ENCODE measurements at places on chromosomes 4 and X.

DNA sequence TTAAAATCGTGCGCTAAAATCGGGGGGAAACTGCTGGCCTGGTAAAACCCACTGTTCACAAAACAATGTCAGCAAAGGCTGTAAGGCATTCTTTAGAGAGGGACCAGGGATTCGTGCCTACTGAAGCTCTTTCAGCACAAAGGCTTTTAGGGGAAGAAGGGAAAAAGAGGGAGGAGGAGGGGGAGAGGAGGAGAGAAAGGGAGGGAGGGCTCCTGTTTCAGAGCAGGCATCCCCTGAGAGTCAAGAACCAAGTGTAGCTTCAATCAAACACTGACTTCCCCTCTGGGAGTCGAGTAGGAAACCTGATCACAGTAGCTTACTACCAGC, 9.5 kb downstream of the BCOR start:
- DNase-seq, result no peak

DNA sequence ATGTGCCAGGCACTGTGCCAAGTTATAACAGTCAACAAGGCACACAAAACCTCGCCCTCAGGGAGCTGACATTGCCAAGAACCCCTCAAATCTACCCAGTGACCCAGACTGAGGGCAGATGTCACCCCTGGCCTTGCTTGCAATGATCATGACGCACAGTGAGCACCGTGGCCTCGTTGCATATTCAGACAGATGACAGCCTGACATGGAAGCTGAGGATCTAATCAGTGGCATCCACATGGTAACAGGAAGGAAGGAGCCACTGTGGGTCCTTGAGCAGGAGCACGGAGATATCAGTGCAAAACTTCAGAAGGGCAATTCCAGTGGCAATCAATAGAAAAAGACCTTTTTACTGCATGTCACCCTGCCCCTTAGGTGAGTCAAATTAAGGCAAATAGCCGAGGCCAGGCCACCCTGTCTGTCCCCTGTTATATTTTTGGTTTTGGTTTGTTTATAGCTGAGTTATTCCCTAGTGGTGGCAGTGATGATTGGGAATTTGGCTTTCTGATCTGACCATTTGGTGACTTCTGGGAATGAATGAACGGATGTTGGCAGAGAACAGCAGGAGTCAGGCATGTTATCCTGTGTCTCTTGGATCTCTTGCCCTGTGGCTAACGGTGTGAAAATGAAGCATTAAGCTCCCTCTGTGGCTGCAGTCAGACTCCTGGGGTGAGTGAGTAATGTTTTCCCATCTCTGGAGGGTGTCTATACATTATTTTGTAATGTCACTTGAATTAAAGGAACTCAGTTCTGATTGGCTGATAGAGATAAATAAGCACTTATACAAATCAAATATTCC, 20.4 kb downstream of the WDR13 start:
- DNase-seq, result no peak

GRCh38 chrX:68571292-68571609, 72.4 kb downstream of the YIPF6 start:
- DNase-seq, result no peak

- DNase-seq, result no peak
Measured at GRCh38 chr4:118282692-118283091, 70.1 kb downstream of the PRSS12 start.

DNA sequence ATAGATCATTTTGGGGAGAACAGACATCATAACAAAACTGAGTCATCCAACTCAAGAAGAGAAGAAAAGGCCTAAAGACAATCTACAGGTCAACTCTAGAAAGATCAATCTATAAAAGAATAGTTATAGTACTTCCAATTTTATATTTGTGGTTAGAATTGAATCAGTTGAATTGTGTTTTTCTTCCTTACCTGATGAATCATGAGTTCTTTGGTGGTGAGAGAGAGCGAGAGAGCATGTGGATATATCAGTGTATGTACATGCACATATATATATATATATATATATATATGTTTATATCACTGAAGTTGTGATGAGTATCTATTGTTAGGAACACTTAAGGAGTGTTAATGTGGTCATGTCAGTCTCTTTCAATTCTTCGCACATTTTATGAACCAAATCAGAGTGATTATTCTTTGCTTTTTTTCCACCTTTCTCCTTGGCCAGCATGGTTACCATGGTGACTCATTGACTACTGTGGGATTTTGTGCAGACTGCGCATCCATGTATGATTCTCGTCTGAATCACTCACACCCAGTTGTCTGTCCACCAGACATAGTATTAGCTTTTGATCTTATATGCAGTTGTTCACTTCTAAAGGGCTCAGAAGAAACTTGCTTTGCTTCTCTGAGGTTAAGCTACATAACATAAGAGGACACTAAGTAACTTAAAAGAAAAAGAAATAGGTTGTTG, 90.4 kb upstream of the RAB40AL start:
- no peak for DNase-seq

- DNase-seq, result no peak
Measured at GRCh38 chr4:929096-929765, 2.9 kb downstream of the GAK start.

- DNase-seq, result no peak
Measured at GRCh38 chr4:36111172-36111571, 133.1 kb downstream of the ARAP2 start.

- DNase-seq, result no peak
Measured at GRCh38 chrX:103663981-103664762, 22.3 kb downstream of the MORF4L2 start.

GRCh38 chrX:70755850-70756249, 152.7 kb downstream of the TEX11 start:
- peak; percentile 63 for DNase-seq

DNA sequence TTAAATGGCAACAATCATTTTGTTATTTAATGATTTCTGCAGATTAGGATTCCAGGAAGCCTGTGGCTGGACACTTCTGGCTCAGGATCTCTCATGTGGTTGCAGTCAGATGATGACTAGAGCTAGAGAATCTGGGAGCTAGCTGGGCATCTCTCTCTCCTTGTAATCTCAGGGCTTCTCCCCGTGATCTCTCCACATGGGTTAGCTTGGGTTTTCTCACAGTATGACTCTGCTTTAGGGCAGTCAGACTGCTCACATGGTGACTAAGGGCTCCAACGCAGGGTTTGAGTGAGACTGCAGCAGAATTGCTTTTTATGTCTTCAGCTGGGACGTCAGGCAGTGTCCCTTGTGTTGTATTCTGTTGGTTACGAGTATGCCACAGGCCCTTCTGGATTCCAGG, 361.4 kb downstream of the CBLL2 start:
- DNase-seq, result no peak

GRCh38 chrX:151515237-151515636, 48.2 kb upstream of the PASD1 start:
- DNase-seq, result no peak

DNA sequence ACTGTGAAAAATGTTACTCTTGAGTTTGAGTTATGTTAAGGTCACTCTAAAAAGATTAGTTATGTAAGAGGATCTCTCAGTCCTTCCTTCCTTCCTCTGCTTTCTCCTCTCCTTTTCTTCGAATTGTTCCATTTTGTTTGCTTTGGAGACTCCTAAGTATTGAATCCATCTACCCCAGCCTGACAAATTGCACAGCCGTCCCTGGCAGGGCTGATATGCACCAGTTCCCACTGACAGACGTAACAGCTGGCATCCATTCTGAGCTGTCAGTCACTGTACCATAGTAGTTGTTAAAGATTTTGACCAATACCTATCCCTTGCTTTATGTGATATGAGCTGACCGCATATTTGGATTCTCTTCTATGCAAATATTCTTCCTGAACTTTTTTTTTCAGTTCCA, 210.7 kb upstream of the IGFBP7 start:
- no peak for DNase-seq

GRCh38 chr4:89640620-89641366, 196.2 kb downstream of the SNCA start:
- no peak for DNase-seq

DNA sequence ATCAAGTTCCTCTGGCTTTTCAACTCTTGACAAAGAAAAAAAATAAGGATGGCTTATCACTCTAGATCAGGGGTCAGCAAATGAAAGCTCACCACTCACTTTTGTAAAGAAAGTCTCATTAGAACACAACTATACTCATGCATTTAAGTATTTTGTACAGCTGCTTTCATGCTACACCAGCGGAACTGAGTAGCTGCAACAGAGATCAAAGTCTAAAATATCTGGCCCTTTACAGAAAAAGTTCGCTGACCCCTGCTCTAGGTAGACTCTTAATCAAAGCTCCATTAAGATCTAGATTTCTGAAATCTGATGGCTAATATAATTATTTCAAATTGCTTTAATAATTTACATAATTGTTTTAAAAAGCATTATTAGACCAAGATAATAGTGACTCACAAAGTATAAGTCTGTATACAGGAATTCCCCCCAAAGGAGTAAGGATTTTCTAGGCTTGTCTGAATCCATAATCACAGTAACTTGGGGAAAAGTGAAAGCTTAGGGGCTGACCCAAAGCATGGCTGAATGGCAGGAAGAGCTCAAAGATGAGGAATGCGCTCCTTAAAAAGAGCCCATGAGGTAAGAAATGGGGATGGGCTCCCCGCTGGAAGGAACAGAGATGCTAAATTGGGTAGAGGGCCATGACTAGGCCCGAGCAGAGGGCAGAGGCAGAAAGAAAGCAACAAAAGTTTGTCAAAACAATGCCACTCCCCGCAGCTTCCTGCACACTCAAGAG, 140.3 kb downstream of the SH3KBP1 start:
- DNase-seq, result no peak

- no peak for DNase-seq
Measured at GRCh38 chr4:123651066-123651465, 254.5 kb downstream of the SPRY1 start.

DNA sequence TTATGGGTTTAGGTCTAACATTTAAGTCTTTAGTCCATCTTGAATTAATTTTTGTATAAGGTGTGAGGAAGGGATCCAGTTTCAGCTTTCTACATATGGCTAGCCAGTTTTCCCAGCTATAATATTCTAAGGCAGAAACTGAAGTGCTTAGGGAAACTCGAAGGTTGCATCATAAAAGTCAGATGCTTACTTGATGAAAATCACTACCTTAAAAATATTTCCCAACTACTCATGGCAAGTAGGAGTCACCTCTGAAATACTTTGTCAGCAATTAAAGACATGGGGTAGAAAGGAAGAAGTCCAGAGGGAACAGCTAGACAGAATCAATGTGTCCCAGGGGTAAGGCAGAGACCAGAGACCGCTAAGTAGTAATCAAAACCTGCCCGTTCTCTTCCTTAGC, 6.3 kb upstream of the AP1S2 start:
- DNase-seq, result no peak

GRCh38 chr4:176001151-176002006, 64.3 kb upstream of the WDR17 start:
- no peak for DNase-seq

- no peak for DNase-seq
Measured at GRCh38 chr4:4800646-4801408, 58.6 kb upstream of the MSX1 start.

DNA sequence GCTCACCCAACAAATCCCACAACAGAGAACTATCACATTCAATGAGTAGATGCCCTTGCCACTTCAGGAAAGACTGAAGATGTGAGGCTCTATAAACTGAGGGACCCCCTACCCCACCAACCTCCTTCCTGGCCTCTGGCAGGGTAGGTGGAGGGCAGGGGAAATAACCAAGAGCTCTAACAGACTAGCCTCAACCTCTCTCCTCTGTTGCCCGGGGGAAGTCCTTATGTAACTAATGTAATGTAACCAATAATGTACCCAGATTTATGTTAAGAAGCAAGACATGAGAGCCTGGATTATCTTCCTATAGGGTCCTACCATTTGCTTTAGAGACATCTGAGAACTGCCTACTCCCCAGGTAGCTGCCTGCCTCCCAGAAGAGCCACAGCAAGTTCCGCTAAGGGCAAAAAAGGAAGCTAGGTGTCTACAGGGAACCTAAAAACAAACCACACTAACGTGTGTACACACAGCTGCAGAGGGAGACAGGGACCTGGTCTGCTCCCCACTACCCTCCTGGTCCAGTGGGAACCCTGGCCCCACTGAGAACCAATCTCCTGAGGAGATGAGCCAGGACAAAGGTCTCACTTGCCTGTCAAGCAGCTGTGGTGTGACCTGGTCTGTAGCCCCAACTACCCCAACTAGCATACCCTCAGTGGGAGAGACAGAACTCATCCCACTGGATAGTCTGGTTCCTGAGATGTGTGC, 17.7 kb downstream of the OTUD5 start:
- peak; percentile 49 for DNase-seq

- no peak for DNase-seq
Measured at GRCh38 chr4:110211007-110211769, 12.8 kb upstream of the ELOVL6 start.

DNA sequence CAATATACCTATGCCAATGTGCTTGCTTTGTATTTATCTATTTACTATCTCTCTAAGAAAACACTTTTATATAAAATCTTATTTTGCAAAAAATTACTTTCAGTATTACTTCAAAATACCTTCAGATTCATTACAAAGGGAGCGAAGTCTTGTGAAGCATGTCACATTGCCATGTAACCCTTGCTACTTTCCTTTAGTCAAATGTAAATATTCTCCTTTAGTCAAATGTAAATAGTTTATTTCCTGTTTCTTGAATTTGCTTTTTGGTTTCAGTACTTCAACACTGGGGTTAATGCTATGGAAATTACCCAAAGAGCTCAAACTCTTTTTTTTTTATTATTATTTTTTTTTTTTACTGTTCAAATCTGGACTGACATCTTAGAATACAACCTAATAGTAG, 383.3 kb downstream of the GRXCR1 start:
- no peak for DNase-seq

DNA sequence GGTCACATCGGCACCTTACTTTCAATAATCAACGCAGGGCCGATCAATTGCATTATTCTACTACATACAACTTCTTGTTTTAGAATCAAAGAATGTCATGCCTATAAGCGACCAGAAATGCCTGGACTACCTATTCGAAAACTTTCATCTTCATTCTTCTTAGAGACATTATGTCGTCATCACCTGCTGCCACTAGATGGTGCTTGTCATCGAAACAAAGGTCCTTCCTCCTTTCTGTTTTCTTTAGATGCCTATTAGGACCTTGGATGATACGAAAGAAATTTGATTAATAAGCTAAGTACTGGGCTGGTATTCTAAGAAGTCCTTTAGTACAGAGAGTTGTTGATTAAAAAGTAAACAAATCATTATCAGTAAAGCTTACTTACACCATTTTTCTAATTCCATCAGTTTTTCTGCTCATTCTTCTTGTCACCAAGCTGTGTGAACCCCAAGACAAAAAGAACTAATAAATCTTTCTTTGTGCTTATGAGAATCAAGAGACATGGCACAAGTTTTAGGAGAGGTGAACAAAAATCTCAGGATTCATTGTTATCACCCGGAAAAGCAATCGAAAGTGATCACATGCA, 154.5 kb upstream of the SLC4A4 start:
- peak; percentile 31 for DNase-seq

DNA sequence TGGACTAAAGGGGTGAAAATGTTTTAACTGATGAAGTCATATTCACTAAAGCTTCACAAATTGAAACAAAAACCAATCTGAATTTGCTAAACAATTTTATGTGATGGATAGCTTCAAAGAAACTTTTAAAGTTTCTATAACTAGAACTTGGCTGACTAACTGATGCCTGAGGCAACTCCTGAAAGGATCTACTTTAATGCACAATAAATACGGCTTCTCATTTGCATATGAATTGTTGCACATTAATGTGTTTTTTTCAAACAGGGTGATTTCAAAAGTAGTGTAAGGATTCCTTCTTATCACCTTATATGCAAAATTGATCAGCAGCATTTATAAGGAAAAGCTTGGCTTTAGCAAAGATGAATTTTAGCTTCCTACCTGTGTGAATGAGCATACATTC, 58.4 kb upstream of the ATOH1 start:
- no peak for DNase-seq

Data from activated T-cell treated with anti-CD3 and anti-CD28 coated beads, Interleukin-2, amount 50 U/mL, for 48 hours (primary cell).